ENCODE measurements at places on chromosomes 5 and 9.
A peak's percentile ranks its signal among the peaks of the same experiment; 100 is the strongest.

DNA sequence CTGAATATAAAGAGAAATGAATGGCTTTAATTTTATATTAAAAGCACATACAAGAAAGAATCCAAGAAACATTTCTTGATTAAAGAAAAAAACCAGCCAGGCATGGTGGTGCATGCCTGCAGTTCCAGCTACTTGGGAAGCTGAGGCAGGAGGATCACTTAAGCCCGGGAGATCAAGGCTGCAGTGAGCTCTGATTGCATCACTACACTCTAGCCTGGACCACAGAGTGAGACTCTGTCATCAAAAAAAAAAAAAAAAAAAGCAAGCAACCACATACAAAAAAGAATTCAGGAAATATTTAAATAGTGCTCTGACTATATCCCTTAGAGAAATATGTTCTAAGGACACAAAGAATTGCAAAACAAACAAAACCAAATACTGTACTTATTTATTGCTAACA is 2.5 kb upstream of the PLAC8L1 start:
- DNase-seq, result no peak

DNA sequence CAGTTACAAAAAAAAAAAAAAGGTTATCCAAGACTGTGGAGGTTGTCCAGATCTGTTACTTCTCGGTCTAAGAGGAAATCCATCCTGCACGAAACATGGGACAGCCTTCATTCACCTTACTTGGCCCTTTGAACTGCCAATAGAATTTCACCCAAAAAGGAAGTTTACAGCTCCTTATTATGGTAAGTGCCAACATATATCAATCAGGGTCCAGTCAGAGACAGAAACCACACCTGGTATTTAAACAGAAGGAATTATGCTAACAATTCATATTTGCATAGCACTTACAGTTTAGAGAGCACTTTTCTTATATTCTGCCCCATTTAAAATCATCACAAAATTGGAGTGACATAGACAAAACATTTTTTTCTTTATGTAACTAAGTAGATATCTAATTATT is 93.6 kb upstream of the PTPN3 start:
- no peak for DNase-seq

DNA sequence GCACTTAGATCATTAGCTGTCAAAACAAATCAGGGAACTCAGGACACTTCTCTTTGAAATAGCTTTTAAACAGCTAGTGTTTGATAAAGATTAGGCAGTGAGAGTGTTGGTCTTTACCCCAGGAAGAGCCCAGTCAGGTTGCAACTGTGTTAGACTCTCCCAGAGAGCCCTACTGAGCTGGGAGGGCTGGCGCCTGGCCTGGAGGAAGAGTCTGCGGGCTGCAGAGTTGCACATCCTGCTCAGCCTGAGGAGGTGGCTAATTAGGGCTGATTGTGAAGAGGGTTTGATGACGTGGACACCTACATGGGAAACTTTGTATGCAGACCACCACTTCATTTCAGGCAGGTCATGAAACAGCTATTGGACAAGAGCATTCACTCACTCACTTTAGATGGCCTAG is 112.0 kb downstream of the TMEM174 start:
- DNase-seq, result no peak

- no peak for DNase-seq
These were observed 114.5 kb downstream of the TSSK1B start for GRCh38 chr5:113320273-113320780.

- DNase-seq, result peak; percentile 39
These were observed 1.3 kb downstream of the MOB3B start for GRCh38 chr9:27528076-27528885.
